ENCODE measurements at places on chromosomes 3 and 15.

GRCh38 chr3:52537165-52537620 is 788 bp downstream of the UQCC5 start:
- no peak for DNase-seq

DNA sequence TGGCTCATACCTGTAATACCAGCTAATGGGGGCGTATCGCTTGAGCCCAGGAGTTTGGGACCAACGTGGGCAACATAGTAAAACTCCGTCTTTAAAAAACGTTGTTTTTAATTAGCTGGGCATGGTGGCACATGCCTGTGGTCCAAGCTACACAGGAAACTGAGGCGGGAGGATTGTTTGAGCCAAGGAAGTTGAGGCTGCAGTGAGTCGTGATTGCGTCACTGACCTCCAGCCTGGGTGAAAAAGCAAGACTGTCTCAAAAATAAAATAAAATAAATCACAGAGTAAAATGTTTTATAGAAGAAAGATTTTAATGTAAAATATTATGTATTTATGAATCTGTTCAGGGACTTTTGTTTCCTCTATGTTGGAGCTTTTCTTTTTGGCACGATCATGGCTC is 15.3 kb upstream of the STRIT1 start:
- no peak for DNase-seq

- no peak for DNase-seq
Measured at GRCh38 chr3:113263020-113263419, 51.7 kb downstream of the BOC start.

DNA sequence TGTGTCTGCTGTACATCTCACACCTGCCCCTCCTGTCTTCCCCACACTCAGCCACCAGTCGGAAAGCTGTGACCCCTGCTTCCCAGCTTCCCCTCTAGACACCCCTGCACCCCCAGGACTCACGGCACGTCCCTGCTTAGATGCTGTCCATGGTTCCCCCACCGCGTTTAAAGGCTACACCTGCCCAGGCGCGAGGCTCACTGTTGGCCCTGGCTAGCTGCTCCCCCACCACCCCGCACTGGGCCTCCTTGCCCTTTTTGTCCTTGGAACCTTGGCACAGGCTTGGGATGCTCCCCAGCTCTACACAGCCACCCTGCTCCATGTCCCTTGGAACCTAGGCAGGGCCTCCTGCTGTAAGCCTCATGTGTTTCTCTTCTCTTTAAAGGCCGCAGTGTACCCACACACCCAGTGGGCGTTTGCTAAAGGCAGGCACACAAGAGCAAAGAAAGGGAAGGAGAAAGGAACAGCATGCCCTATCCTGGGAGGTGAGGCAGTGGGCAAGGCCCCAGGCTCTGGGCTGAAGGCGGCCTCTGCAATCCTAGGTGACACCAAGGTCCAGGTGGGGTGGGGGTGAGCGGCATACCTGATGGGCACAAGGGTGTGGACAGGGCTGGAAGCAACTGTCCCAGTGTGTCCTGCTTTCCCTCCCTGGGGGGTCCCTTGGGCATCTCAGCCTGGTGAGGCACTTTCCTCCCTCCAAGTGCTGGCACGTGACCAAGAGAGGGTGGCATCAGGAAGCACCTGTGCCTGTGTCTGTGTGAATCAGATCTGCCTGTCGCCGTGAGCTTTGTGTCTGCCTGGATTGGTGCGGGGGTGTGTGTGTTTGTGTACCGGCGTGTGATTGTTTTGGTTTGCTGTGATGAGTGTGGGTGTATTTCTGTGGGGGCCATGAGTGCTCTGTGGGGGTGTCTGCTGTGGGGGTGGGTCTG is 54.4 kb downstream of the TPRA1 start:
- no peak for DNase-seq

GRCh38 chr15:77822631-77823230 is 190.0 kb upstream of the LINGO1 start:
- no peak for DNase-seq

DNA sequence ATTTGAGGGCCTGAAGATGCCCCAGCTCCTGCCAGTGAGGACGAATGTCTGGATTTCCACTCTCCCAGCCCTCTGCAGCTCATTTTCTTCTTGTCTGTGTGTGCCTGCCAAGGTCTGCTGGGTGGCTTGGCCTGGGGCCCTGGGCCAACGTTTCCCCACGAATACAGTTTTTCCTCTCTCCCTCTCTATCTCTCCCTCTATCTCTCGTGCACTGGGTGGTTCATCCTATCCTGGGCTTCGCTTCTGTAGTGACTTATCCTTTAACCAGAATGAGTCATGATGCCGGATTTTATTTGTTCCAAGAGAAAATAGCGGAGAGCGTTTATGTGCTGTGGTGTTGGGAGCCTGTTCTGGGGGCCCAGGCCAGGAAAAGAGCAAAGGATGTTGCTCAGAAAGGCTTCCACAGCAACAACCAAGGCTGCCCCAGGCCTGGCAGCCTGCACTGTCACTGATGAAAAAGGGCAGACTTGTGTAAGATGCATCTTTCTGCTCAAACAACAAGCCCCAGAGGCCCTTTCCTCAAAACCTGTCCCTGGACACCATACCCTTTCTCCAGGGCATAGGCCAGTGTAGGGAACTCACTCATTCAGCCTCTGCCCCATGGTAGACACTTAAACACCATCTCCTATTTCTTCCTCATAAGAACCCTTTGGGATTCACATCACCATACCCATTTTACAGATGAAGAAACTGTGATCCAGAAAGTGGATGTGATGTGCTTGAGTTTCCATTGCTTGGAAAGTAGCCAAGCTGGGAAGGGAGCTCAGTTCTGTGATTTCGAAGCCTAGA is 47.3 kb downstream of the ITGA11 start:
- DNase-seq, result no peak

DNA sequence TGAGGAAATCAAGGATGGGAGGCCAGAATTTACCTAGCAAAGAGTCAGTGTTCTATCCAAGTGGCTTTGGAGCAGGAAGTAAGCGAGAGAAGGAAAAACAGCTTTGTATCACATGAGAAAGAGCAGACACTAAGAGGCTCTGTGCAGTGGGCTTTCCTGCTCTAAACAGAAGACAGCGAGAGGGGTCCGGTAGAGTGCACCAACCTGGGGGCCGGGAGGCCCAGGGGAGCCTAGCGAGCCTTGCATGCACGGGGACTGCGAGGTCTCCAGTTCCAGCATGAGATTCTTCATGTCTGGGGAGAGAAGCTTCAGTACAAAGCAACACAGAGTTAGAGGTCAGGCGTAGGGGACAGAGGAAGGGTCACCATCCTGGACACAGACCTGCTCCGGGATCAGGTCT is 33.5 kb downstream of the COLQ start:
- no peak for DNase-seq

GRCh38 chr3:55167586-55168317 is 239.9 kb upstream of the LRTM1 start:
- no peak for DNase-seq

DNA sequence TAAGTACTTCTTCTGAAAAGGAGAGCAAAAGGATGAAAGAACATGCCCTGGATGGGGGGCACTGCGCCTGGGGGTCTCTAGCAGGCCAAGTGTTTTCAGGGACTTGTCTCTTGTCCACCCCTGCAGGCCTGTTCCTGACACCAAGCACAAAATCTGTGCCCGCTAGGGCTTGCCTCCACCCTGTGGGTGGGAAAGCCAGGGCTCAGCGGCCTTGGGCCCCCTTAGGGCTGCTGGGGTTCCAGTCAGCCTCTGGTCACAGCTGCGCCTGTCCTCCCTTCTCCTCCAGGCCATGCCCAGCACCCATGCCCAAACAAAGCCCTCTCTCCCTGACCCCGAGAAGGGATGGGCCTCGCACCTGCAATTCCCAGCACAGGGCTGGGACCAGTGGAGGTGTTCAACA is 71.1 kb upstream of the TRPM1 start:
- no peak for DNase-seq

- no peak for DNase-seq
Measured at GRCh38 chr3:18982920-18983319, 165.4 kb upstream of the KCNH8 start.

- DNase-seq, result no peak
Measured at GRCh38 chr3:144229953-144230352, 258.3 kb downstream of the DIPK2A start.

DNA sequence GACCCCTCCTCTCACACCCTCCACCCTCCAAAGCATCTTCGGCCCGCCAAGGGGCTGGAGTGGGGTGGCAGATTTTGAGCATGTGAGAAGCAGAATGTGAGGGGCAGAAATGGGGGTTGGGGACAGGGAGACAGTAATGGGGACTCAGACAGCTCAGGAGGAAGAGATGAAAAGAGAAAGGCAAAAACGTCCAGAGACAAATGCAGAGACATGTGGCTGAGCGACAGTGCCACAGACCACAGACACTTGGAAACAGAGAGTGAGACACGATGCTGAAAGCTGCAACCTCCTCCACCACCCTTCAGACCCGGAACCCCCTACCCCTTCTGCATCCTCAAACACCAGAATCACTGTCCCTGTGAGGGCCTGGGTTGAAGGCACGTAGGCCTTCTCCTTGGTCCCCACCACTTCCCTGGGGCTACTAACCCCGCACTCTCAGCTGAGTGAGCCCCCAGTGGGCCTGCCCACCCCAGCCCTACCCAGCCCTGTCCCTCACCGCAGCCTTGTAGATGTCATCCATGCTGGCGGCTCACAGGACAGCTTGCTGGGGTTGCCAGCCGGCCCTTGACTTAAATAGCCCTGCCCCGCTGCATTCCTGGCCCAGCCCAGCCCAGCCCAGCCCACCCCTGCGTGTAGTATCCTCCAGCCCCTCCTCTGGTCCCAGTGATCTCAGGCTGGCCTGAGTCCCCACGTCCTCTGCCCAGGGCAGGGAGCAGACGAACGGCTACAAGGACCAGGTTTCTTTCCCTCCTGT is at the start of gene TNNC1:
Gene TNNC1 (minus strand): TSS at position 546 of the 754 bp plus-strand sequence. CDS start 26 bp downstream, at position 520.
- DNase-seq, result no peak

- no peak for DNase-seq
Measured at GRCh38 chr15:99962006-99962561, 228.8 kb upstream of the LYSMD4 start.
